ENCODE measurements at places on chromosomes 11 and 22. TPM values are rescaled to one million over a fixed set of nuclear protein-coding genes. Genes with fewer than 3 reads are reported as not detected.

Gene KBTBD3
- total RNA-seq, result 4.0 TPM

Gene APOA1
- total RNA-seq, result 12.8 TPM

Gene CHADL
- total RNA-seq, result 0.33 TPM

Gene LARGE2
- total RNA-seq, result 36.6 TPM

Gene HTR3B
- not detected for total RNA-seq

Gene FERMT3
- total RNA-seq, result 0.80 TPM

Gene CTTN
- total RNA-seq, result 155 TPM

Gene FAM111B
- 10.8 TPM for total RNA-seq

Gene CDCA5
- 88.7 TPM for total RNA-seq

Gene FUT4
- total RNA-seq, result 8.6 TPM

Gene APOBEC3B
- total RNA-seq, result 6.5 TPM

Gene RAPSN
- 0.42 TPM for total RNA-seq

Gene MADD
- total RNA-seq, result 22.7 TPM

Gene CLMP
- 24.3 TPM for total RNA-seq

Gene THAP12
- 27.0 TPM for total RNA-seq

Gene OR2AG2
- total RNA-seq, result 0.07 TPM

Gene CDHR5
- total RNA-seq, result not detected

Gene TMEM121B
- 2.3 TPM for total RNA-seq

Gene LIF
- 0.41 TPM for total RNA-seq

Gene RNF26
- total RNA-seq, result 26.4 TPM

Gene AGBL2
- 5.2 TPM for total RNA-seq

Gene PTGDR2
- 0.03 TPM for total RNA-seq

Gene SLC22A24
- not detected for total RNA-seq

Gene NDUFS8
- 277 TPM for total RNA-seq

Gene SEZ6L
- total RNA-seq, result 1.1 TPM

Gene OR4S2
- total RNA-seq, result not detected

Gene CCDC89
- not detected for total RNA-seq

Gene DENND6B
- 1.1 TPM for total RNA-seq

Gene POU2AF3
- total RNA-seq, result 1.0 TPM

Gene TTC28
- total RNA-seq, result 14.8 TPM

Gene ADAMTS15
- 1.1 TPM for total RNA-seq

Gene CARD16
- total RNA-seq, result not detected

Gene SMIM35
- total RNA-seq, result not detected

Gene C11orf87
- not detected for total RNA-seq

Gene KMT5B
- total RNA-seq, result 17.5 TPM

Gene ABCG4
- 0.31 TPM for total RNA-seq

Gene TCN2
- 35.6 TPM for total RNA-seq

Gene FGF19
- 36.7 TPM for total RNA-seq

Gene OR8H3
- total RNA-seq, result not detected

Gene RAB36
- 1.7 TPM for total RNA-seq

Gene PATE4
- not detected for total RNA-seq

Gene SYT7
- total RNA-seq, result 4.8 TPM

Gene FIBIN
- total RNA-seq, result 0.07 TPM

Gene MTMR3
- total RNA-seq, result 16.7 TPM

Gene HBB
- total RNA-seq, result not detected

Gene LZTR1
- total RNA-seq, result 28.3 TPM

Gene SHANK3
- total RNA-seq, result 2.1 TPM

Gene UBQLN3
- total RNA-seq, result not detected

Gene CCDC73
- total RNA-seq, result 0.04 TPM

Gene MRPL40
- 20.1 TPM for total RNA-seq

Gene HEPN1
- total RNA-seq, result not detected

Gene MMP7
- not detected for total RNA-seq

Gene TSKU
- 53.3 TPM for total RNA-seq

Gene VSIG10L2
- total RNA-seq, result not detected

Gene GAL
- 226 TPM for total RNA-seq

Gene NAALADL1
- total RNA-seq, result 1.4 TPM

Gene BTG4
- not detected for total RNA-seq
